RPMI7951 (cell line): ENCODE measurements at places on chromosomes 11 and 22.

DNA sequence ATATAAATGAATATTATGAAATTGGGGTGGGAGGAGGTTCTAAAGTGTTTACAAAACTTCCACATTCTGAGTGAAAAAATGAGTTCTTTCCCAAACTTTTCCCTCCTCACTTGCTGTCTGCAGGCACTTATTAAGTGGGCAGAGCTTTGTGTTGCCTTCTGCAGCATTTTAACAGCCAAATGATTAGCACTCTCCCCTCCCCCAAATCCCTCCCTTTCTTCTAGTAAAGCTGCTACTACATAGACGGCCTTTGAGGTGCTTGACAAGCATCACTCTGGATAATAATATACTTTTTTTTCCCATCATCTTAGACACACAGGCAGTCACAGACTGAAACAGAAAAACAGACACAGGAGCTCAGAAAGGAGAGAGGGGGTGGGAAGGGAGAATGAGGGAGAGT lies 493.5 kb downstream of the DLG2 start:
- DNase-seq: no peak

DNA sequence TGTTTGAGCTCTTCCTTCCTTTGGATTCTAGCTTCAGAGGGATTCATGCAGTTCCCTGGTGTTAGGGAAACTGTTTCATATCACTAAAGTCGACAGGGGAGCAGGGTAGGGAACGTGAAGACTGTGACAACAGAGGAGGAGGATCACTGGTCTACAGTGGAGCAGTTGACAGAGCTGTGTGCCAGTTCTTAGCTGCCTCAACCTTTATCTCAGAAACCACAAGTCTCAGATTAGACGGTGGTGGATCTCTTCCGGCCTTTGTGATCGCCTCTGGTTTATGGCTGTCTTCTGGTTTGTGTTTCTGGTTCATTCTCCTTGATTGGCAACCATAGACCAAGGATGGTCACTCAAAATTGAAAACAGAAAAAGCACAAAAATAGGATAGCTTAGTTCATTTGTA lies 538.9 kb upstream of the API5 start:
- no peak for DNase-seq

GRCh38 chr11:1040428-1041148 lies 4.1 kb upstream of the MUC6 start:
- peak; percentile 86 for DNase-seq

- DNase-seq: no peak
These were observed 635.4 kb downstream of the BRD1 start for GRCh38 chr22:49192180-49192856.

GRCh38 chr11:65380460-65381119 lies 1.9 kb downstream of the SLC25A45 start:
- DNase-seq: no peak

- DNase-seq: no peak
These were observed 1.5 kb upstream of the SLC6A5 start for GRCh38 chr11:20597680-20598484.

GRCh38 chr11:92253945-92254344 lies 29.3 kb downstream of the FAT3 start:
- DNase-seq: no peak

DNA sequence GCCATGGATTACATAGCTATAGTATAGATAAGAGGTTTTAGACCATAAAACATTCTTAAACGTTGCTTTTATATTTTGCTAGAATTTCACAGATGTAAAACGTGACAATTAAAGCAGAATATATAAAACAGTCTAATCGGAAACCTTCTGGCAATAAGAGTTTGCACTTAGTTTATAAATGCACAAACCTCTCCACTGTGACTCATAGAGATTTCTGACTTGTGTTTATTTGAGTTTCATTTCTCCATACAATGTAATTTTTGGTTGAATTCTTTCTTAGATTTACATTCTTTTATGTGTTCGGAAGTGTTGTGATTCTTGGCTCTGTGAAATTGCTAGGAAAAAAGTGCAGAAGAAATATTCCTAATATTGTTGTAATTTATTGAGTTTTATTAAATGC lies 288.7 kb upstream of the CTSC start:
- no peak for DNase-seq

- DNase-seq: no peak
These were observed 51.7 kb downstream of the GAB4 start for GRCh38 chr22:16956290-16956689.
